GM12878 (cell line): ENCODE measurements at places on chromosomes 6 and 20. TPM values are rescaled to one million over a fixed set of nuclear protein-coding genes. Genes with fewer than 3 reads are reported as not detected.

DNA sequence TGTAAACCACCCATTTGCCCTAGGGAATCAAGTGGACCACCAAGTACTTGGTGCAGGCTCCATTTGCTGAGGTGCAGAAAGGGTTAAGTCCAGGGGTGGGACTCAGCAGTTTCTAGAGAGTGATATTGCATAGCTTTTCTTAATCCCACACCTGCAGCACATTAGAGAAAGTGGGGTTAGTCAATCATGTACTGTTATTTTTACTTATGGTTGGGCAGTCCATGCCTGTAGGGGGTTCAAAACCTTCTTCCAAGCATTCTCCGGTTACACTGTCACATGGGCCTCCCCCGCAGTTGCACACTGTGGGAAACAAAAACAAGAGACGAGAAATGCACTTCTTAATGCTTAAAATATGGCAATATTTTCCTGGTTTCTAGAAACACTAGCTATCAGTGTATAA lies 65.5 kb downstream of the LAMA4 start:
- H3K4me1 ChIP-seq = no peaks in the 10 kb centered on the region
- no peaks in the 10 kb centered on the region for H3K36me3 ChIP-seq
- no peak overlapping the region for H3K27ac ChIP-seq
- DNase-seq = no peak
- H3K4me3 ChIP-seq = no peak overlapping the region
- H3K27me3 ChIP-seq = no peaks in the 10 kb centered on the region

GRCh38 chr6:54716877-54717276 lies 129.7 kb upstream of the FAM83B start:
- H3K36me3 ChIP-seq = no peaks in the 10 kb centered on the region
- H3K4me1 ChIP-seq = no peaks in the 10 kb centered on the region
- no peak for DNase-seq
- no peaks in the 10 kb centered on the region for H3K27me3 ChIP-seq

- no peak for DNase-seq
- H3K27me3 ChIP-seq = no peaks in the 10 kb centered on the region
- H3K36me3 ChIP-seq = no peaks in the 10 kb centered on the region
- no peaks in the 10 kb centered on the region for H3K4me1 ChIP-seq
- no peak overlapping the region for H3K4me3 ChIP-seq
- H3K27ac ChIP-seq = no peak overlapping the region
These were observed 600.7 kb downstream of the UTRN start for GRCh38 chr6:144885817-144886216.

The PRDM1 gene
- polyA plus RNA-seq = 13.2 and 15.8 TPM in 2 replicates

The SERPINB1 gene
- polyA plus RNA-seq = 0.34 and 0.67 TPM in 2 replicates

- no peaks in the 10 kb centered on the region for H3K27me3 ChIP-seq
- 0 out of 2 replicates have a peak overlapping the region, but pooled peaks have one; percentile 1 for H3K4me3 ChIP-seq
These were observed 219.3 kb downstream of the ARHGAP18 start for GRCh38 chr6:129490521-129491255.
